ENCODE measurements at places on chromosomes 6 and 20.
A peak's percentile ranks its signal among the peaks of the same experiment; 100 is the strongest.

- peak; percentile 53 for DNase-seq
These were observed 255.4 kb downstream of the TBX18 start for GRCh38 chr6:84508981-84509380.

GRCh38 chr6:92427453-92427852 lies 991.9 kb downstream of the EPHA7 start:
- no peak for DNase-seq

GRCh38 chr20:1809611-1810510 lies 85.3 kb upstream of the SIRPA start:
- DNase-seq, result peak; percentile 53

DNA sequence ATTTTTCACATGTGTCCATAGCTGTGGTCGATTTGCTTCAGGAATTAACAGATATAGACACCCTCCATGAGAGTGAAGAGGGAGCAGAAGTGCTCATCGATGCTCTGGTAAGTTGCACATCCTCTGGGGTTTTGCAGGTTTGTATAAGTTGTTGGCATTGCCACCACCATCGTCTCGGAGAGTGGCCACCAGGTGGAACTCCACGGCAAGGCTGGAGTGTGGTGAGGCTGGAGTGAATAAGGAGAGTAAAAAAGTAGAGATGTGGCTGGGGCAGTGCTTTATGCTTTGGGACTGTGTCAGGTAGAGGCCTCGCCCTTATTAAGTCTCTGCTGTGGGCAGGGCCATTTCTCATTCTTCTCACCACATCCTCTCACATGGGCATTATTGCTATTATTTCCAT lies 63.7 kb downstream of the CTNNBL1 start:
- DNase-seq, result no peak

GRCh38 chr6:34341481-34341971 lies 50.9 kb downstream of the NUDT3 start:
- peak; percentile 36 for DNase-seq

- no peak for DNase-seq
These were observed 178.1 kb downstream of the BACH2 start for GRCh38 chr6:90118581-90118980.

DNA sequence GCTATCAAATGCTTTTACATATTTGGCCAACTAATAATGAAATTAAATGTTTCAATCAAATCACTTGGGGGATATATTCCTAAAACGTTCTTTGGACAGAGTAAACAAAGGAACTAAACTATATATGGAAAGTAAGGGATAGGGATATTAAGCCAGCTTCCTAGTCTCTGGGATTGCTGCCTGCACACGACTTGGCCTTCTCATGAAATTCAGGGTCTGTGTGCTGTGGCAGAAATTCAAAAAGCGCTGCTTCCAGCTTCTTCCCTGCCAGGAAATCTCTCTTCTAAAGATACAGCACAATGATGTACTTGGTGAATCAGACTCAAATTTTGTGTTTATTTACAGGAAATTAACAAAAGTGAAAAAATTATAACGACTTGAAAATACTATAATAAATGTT lies 206.3 kb upstream of the RAB32 start:
- DNase-seq, result no peak

DNA sequence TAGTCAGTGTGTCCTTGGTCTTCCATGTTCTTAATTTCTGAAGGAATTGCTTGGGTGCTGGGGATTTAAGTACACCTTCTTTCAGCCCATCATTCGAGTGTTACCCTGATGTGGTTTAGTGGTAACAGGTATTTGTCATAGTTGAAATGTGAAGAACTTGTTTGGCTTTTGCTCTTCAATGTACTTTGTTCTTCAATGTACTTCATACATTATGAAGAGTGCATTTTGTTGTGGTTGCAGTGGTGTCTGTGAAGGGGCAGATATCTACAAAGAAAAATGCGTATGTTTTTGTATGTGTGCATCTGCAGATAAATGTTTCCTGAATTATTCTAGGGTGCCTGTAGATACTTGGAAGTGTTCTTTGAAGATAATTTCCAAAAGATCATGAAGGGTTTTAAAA lies 111.2 kb upstream of the SUPT3H start:
- no peak for DNase-seq

- no peak for DNase-seq
These were observed 727.3 kb downstream of the MAFB start for GRCh38 chr20:39961637-39962244.

- no peak for DNase-seq
These were observed 455.7 kb upstream of the SOX4 start for GRCh38 chr6:21137700-21138335.

DNA sequence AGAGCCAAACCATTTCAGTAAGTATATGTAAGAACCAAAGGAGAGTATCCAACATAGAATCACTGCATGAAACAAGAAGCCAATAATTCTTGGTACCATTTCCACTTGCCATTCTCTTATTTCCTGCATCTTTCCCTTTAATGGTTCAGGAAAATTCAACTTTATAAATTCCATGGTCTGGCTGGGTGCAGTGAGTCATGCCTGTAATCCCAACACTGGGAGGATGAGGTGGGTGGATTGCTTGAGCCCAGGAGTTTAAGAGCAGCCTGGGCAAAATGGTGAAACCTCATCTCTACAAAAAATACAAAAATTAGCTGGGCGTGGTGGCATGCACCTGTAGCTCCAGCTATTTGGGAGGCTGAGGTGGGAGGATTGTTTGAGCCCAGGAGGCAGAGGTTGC lies 21.2 kb downstream of the NHLRC1 start:
- DNase-seq, result peak; percentile 42
